ENCODE measurements at places on chromosomes 2 and 18.

- DNase-seq = no peak
Measured at GRCh38 chr2:219118504-219118903, 42.1 kb downstream of the NHEJ1 start.

GRCh38 chr18:43283299-43283698 lies 6.0 kb upstream of the SYT4 start:
- DNase-seq = no peak

- no peak for DNase-seq
Measured at GRCh38 chr2:129732630-129733026, 246.8 kb upstream of the RAB6C start.

GRCh38 chr2:71250935-71251334 lies 24.0 kb upstream of the PAIP2B start:
- no peak for DNase-seq

DNA sequence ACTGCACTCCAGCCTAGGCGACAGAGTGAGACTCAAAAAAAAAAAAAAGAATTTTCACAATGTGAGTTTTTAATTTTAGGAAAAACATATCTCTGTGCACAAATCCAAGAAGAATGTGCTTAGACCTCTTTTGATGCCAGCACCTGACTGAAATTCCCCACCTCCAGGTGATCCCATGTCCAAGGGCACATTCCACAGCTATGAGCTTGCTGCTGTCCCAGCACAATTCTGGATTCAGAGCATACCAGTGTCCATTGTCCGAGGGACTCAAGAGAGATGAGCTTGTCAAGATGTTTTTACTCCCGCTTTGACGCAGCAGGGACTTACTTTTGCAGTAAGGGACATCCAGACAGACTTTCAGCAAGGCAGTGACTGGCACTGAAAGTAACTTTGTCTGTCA lies 489.1 kb upstream of the ACVR2A start:
- DNase-seq = no peak

DNA sequence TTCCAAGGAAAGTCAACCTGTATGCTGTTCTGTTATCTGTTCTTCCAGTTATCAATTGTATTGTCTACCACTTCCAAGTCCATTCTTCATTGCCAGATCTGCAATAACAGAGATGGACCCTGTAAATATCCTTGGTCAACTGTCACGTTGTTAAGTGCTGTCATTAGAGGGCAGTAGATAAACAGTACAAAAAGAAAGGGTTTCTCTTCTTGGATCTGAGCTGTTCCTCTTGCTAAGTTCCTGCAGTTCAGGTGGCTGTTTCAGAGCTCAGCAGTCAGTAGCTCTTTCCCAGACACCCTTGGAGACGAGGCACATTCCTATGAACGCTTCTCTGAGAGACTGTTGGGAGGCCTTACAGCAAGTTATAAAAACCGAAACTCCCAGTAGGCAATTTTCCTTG lies 957.1 kb upstream of the CHAC2 start:
- DNase-seq = no peak

- DNase-seq = no peak
Measured at GRCh38 chr18:76615065-76615733, 120.2 kb upstream of the ZNF516 start.

DNA sequence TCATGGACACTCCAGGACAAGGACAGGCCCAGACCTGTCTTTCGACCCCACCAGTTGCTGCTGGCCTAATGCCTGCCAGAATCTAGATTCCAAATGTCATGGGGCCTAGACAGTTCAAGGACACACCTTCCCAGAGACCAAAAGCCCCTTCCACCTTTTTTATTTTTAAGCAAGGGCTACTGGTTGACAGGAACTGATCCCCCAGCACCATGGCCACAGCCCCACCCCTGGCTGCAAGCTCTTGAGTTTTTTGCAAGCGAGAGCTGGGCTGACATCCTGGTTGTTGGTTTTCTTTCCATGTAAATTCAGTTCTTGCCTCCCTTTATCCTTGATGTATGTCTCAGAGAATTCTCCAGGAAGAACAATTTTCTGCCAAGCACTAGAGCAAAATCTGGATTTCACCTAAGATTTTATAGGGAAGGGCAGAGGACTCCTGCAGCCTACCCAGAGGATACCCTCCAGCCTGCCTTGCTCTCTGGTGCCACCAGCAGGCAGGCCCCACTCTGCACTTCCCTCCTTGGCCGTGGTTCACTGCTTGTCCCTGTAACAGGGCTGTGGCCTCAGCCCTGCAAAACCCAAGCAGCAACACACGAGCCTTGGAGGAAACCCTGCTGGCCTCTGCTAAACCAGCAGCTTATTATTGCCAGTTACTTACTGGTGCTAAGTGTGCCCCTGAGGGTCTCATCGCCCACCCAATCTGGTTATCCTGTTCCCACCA lies 97.7 kb downstream of the TWIST2 start:
- peak; percentile 54 for DNase-seq
